ENCODE measurements at places on chromosomes 11 and 22.

GRCh38 chr11:64313491-64314145 is 3.7 kb downstream of the TRMT112 start:
- no peak for DNase-seq

GRCh38 chr11:115409116-115409670 is 95.0 kb downstream of the CADM1 start:
- no peak for DNase-seq

GRCh38 chr22:46107753-46108563 is 42.4 kb upstream of the PPARA start:
- DNase-seq: no peak

DNA sequence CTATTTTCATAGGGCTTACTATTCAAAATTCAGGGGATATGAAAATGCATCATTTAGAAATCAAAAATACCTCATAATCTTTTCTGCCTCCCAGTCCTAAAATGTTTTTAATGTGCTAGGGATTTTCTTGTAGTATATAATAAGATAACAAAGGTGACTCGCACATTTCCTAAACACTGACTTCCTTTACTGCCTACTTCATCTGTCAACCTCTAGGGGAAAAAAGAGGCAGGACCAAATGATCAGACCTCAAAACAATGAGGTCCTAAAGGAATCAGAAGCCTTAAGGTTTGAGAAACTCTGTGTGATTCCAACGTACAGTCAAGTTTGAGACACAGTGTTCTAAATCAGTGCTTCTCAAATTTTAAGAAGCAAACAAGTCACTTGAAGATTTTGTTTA is 56.1 kb upstream of the POU2AF2 start:
- no peak for DNase-seq

DNA sequence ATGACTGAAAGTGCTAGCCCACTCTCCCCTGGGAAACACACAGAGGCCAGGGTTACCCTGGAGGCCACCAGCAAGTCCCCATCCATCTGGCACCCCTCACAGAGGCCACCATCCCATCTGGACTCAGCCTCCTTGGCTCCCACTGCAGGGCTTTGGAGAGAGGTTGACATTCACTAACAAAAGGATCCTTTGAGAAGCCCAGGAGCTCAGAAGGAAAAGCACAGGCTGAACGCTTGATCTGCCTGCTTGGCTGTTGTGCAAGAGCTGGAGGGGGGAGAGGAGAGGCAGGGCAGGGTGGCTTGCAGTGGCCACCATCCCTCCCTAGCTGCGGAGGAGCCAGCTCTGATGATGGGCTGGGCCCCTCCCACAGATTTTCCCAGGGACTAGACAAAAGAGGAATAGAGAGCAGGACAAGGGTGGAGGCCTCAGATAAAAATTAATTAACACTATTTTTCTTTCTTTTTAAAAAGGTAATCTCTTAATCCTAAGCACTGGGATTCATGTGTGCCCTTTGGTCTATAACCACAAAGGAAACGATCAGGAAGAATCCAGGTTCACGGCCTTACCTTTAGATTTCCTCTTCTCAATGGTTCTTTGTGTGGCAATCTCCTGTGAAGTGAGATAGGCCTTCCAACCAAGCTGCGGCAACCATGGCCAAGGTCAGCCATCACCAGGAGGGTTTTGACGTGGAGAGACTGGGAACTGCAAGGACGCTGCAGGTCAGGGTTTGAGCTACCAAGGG is 154.7 kb downstream of the BARX2 start:
- DNase-seq: no peak

- DNase-seq: no peak
These were observed 85.8 kb upstream of the RAG2 start for GRCh38 chr11:36683818-36684217.

- DNase-seq: no peak
These were observed 743 bp upstream of the CD3D start for GRCh38 chr11:118343248-118343647.

DNA sequence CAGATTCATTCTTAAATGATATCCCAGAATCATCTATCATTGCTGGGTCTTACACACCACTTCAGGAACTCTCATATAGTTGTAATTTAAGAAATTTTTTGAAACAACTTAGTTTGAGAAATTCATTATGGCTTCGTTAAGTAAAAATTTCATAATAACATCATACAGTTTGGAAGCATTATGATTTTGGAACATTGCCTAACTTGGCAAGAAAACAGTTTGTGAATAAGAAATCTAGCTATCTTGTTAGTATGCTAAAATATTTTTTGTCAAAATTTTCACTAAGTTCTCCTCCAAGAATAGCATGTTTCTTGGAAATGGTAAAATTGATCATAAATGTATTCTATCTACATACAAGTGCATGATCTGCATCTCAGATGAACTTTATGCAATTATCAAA is 217.7 kb downstream of the CNTN5 start:
- DNase-seq: no peak

DNA sequence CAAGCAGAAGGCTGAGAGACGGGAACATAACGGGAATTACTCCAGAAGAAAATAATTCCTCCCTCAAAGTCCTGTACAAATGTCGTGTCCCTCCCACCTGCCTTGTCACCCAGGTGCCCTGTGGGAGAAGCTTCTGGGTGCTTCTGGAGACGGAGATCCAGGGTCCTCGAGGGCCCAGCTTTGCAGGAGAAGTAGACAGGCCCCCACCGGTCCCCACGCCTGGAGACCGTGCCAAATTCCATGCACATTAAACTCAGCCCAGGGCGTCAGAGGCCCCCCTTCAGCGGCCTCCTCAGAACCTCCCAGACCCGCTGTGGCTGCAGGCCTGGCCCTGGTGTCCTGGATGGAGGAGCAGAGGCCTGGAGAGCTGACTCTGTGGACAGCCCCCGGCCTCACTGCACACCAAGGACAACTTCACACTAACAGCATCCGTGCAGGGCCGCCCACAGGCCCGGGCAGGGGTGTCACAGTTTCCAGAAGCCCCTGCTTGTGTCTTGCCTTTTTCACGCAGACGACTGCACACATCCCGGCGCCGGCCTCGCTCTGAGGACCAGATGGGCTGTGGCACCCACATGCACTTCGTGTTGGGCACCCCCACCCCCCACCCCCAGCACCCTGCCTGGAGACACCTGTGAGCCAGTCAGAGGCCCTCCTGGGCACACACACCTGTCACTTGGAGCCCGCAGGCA is 734.3 kb downstream of the BRD1 start:
- no peak for DNase-seq

Measured in ureter (tissue), 1 donor.